ENCODE measurements at places on chromosomes 1 and 21.

- no peak for DNase-seq
Observed at GRCh38 chr1:61175976-61176375, 93.6 kb downstream of the NFIA start.

- DNase-seq, result no peak
Observed at GRCh38 chr21:17491716-17492414, 21.0 kb upstream of the CXADR start.

- no peak for DNase-seq
Observed at GRCh38 chr21:31416465-31416864, 72.4 kb upstream of the TIAM1 start.

DNA sequence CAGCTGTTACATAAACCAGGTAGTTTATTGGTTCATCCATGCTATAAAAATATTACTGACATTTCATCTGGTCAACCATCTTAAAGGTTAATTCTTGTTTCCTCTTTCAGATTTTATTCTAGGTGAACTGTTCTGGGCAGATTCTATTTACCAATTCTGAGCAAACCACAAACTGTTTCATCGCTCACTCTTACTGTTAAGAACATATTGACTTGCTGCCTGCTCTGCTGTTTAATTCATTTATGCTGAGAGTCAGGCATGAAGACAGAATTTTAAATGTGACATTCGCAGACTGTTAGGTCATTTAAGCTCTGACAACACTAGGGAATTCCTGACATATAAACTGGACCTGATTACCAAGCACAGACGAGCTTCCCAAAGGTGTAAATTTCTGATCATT, 98.3 kb downstream of the PIGK start:
- DNase-seq, result no peak

- no peak for DNase-seq
Observed at GRCh38 chr1:212608959-212609700, 569 bp downstream of the ATF3 start.

GRCh38 chr1:184947497-184948256, 26.6 kb downstream of the NIBAN1 start:
- DNase-seq, result no peak

DNA sequence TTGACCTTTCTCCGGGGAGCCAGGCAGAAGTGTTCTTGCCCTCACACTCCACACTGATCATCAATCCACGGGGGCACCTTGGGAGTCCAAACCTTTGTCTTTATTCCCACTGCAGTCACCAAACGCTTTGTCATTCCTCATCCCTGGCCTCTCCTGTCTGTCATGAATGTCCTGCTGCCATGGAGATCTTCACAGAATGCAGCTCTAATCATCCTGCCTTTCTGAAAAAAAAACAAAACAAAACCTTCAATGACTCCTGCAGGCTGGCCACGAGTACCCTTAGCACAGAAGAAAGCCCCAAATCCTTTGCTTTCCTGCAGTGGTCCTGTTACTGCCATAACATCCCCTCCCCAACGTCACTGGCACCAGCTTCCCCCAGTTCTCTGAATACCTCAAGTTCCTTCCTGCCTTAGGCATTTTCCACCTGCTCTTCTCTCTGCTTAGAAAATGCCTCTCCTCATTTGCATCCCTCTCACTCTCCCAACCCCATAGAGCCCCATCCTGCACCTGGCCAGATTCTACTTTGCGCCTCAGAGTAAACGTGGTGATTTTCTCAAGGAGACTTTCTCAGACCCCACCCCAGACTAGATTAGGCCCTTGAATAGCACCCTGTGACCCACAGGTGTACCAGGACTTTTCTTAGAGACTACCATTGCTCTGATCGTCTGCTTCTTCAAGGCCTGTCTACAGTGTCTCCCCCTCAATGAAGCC, 131.2 kb downstream of the AK5 start:
- DNase-seq, result no peak

GRCh38 chr1:95994643-95995042, 726.9 kb upstream of the PTBP2 start:
- DNase-seq, result no peak

DNA sequence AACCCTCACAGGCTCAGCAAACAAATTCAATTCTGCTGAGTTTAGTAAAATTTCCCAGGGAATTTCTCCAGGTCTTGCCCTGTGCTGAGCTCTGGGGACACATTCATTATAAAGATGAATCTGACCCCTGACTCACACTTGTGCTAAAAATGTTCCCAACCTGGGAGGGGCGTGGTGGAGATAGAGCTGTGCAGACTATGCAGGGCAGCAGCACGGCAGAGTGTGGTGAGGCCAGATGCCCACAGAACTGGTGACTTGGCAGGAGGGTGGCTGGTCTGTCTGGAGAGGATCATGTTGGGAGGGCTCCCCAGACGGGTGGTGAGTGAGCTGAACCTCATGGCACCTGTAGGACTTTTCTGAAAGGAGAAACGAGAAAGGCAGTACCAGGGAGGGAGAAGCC, 31.6 kb downstream of the FAAH start:
- no peak for DNase-seq

DNA sequence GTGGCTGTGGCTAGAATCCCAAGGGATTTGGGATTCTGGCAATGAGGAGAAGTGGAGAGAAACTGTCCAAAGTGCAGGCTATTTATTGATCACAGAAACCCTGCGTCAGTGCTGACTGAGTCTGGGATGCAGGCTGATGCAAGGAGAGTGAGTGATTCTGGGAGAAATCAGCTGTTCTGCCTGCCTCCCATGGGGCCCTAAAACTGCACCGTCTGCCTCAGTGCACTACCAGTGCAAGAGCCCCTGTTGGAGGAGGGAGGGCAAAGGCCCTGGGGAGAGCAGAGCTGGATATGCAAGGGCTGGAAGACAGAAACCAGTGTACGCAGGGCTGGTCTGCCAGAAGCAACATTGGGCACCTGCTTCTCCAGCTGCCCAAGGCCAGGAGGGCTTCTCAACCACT, 42.6 kb downstream of the C1orf198 start:
- DNase-seq, result no peak

- peak; percentile 50 for DNase-seq
Observed at GRCh38 chr1:109277434-109278204, 5.3 kb downstream of the PSRC1 start.

DNA sequence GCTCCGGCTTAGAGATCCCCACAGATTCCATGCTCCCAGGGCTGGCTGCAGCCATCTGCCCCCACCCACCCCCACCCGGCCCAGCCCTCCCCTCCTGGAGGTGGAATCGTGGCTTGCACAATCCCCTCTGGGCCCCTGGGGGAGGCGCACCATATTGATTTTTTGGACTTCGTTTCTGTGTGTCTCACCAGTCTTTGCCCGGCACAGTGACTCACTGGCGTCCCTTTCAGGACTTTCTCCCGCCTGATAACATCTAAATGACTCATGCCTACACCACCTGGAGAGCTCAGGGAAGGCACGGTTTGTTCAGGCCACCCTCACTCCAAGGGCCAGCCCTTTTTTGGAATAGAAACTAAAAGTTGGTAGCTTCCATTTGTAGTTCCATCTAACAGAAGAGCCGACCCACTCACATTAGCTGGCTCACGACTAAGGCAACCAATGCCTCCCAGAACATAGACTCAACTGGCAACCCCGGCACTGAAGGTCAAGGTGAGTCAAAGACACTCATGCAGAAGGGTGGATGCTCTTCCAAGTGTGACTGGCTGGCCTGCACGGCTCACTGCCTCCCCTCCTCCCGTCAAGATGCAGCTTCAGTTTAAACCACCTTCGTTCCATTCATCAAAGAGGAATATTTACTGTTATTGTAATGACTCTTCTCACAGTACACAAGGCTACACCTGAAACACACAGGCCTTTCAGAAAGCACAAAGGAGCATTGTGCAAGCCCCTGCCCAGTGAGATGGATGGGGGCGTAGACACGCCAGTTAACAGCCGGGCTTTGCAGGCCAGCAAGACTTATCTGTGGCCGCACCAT, 18.1 kb upstream of the ETS2 start:
- peak; percentile 79 for DNase-seq

DNA sequence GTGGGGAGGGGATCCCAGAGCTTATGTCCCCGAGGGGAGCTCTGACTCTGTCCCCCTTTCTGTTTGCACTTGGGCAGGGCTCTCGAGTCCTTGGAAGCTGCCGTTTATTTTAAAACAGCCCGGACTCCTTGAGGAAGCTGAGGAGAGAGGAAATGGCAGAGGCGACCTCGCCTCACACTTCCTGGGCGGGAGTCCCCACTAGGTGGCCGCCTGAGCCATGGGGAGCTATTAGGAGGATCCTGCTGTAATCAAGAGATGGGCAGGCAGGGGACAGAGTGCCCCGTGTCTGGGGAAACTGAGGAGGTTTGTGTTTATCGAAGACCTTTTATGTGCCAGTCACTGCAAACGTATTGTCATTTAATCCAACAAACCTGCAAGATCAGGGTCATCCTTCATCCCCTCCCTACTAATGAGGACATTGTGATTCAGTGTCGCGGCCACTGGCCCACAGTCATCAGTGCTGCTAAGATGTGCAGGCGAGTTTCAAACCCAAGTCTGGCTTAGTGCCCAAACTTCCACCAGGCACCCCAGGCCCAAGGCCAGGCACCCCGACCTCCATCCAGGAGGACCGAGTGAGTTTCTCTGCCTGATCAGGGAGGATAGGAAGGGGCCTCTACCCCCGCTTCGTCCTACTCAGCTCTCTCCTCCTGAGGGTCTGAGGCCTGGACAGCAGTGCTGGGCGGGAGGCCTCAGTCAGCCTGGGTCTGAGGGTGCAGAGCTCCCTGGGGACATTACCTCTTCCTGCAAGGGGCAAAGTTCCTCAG, 316.9 kb upstream of the VAMP3 start:
- peak; percentile 40 for DNase-seq

GRCh38 chr1:33050221-33051076, 13.8 kb upstream of the AK2 start:
- DNase-seq, result no peak

GRCh38 chr1:57471995-57472394, 48.1 kb upstream of the DAB1 start:
- no peak for DNase-seq

GRCh38 chr1:205230982-205231381, 3.2 kb downstream of the TMCC2 start:
- DNase-seq, result no peak

GRCh38 chr21:16865632-16866031, 647.2 kb upstream of the CXADR start:
- DNase-seq, result no peak

- DNase-seq, result no peak
Observed at GRCh38 chr1:112720800-112721199, 5.7 kb upstream of the PPM1J start.

- no peak for DNase-seq
Observed at GRCh38 chr1:87176087-87176486, 152.6 kb upstream of the LMO4 start.

- no peak for DNase-seq
Observed at GRCh38 chr1:4586611-4587160, 67.7 kb upstream of the AJAP1 start.

GRCh38 chr1:29603622-29604021, 367.3 kb downstream of the PTPRU start:
- DNase-seq, result no peak

DNA sequence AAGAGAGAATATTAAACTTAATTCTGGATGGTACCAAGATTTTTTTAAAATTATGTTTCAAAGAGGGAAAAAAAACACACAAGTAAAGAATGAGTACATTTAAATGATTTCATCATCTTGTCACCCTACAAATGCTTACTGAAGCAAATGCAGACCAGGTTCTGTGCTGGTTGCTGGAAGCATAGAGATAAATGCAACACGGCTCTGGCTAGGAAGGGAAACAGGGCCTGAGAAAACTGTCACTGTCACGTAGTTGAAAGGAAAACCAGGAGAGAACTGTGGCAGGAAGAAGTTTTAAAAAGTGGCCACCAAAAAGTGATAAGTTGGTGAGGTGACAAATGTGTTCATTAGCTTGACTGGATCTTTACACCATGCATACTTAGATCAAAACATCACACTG, 336.9 kb upstream of the NFIA start:
- no peak for DNase-seq

DNA sequence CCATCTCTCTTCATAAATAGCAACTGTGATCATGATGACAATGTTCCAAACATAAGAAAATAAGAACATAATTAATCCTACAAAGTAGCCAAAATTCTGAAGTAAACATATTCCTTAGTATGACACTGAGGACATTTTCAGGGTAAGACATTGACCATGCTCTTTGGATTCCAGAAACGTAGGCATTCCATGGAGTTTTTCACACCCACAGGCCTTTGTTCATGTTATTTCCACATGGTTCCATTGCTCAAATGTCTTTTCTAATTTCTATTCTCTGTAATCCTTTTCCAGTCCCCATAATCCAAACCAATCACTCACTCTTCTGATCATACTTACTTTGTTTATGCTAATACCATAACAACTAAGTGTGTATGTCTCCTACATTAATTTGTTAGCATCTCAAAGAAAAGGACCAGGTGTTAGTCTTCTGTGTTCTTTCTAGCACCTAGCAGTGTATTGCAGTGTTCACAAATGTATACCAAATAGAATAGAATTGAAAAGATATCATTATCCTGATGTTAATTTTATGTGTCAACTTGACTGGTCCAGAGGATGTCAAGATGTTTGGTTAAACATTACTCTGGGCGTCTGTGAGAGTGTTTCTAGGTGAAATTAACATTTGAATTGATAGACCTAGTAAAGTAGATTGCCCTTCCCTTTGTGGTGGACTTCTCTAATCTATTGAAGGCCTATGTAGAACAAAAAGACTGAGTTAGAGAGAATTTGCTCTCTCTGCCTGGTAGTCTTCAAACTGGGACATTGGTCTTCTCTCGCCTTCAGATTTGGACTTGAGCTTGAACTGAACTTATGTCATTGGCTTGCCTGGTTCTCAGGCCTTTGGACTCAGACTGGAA, 516.6 kb downstream of the PTPRC start:
- no peak for DNase-seq

Measured in DMS153 (cell line).